Activated naive CD4-positive, alpha-beta T cell treated with anti-CD3 and anti-CD28 coated beads, Interleukin-2, amount 50 U/mL, for 16 hours (primary cell): ENCODE measurements at places on chromosomes 1 and 21.

DNA sequence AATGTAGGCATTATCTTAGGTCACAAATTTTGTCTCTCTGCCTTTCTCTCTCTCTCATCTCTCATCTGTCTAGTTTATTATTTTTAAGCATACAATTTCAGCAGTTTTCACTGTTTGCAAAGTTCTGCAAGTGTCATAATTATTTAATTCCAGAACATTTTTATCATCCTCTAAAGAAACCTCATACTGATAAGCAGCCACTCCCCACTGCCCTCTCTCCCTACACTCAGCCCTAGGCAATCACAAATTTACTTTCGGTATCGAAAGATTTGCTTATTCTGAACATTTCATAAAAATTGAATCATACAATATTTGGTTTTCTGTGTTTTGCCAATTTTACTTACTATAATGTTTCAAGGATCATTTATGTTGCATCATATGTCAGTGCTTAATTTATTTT is 16.6 kb downstream of the OR6Y1 start:
- no peak for DNase-seq

DNA sequence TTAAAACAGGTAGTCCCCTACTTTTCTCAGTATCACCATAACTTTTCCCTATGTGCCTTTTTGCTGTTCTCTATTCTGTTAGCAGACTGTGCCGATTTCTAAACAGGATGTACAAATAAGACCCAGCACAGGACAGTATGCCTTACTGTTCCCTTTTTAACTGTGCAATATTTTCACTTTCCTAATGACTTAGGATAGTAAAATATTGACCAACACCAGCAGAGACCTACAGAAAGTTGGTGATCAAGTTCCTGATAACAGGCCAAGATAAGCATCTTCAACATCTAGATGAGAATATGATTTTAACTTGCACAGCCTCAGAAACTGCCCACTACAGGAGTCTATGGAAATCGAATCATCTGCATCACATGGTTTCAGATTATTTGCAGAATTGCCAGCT is 42.0 kb downstream of the ADSS2 start:
- DNase-seq, result no peak

DNA sequence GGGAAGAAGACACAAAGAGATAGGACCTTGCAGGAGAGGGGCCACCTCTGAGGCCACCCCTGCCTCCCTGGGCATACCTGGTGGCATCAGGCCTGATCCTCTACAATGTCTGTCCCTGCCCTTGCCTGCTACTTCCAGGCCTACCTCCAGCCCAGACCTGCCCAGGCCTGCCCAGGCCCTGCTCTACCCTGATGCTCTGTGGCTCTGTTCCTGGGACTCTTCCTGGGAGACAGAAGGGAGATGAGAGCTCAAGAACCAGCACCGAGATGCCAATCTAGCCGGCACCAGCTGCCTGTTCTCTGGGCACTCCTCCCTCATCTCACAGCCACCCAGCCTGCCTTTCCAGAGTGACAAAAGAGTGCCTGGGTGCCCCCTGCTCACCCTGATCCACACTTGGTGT is 2.7 kb downstream of the CELF3 start:
- no peak for DNase-seq

GRCh38 chr1:153535242-153536011 is at the start of gene S100A6:
Gene S100A6 (minus strand): TSS chr1:153535991. CDS start chr1:153535339, 652 bp downstream.
- no peak for DNase-seq

GRCh38 chr1:6554907-6555778 is at the start of gene TAS1R1:
Gene TAS1R1 (plus strand): TSS chr1:6555307. CDS start chr1:6555374, 67 bp downstream.
- DNase-seq, result no peak

DNA sequence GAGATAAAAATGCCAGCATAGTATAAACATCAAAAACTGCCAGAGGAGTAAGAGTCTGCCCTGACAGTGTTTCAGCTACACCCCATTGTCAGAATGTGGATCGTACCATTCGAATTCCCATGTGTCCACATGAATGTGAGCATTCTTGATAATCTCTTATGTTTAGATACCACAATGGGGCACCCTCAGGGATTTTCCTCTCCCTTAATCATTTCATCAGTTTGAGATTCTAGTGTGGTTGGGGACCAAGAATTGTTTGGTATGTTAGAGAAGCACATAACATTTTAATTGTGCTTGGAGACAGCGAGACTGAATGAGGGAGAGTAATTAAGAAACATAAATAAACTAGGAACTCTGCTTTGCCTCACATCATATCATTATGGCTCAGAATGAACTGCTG is 120.2 kb downstream of the ZC3H11B start:
- DNase-seq, result no peak

- peak; percentile 35 for DNase-seq
Measured at GRCh38 chr1:156845055-156845952, 13.6 kb downstream of the INSRR start.

GRCh38 chr1:40982721-40983120 is 3.2 kb downstream of the CTPS1 start:
- no peak for DNase-seq
